Retinal pigment epithelial cell (primary cell): ENCODE measurements at places on chromosomes 1 and 21.

DNA sequence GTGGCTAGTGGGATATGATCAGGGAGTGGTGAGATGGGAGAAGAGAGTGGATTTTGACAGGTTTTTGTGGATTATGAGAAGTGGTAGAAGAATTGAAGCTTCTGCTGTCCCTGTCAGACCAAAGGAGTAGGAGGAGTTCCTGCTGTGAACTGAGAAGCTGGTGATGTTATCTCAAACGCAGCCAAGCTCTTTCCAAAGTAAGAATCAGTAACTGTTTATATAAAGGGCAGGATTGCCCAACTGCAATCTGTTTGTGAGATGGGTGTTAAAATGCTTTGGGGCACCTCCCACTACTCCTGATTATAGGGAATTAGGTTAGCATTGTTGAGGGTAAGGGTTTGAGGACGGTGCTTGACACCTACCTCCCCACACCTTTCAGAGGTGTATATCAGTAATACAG lies 60.5 kb upstream of the USP25 start:
- no peak for DNase-seq

DNA sequence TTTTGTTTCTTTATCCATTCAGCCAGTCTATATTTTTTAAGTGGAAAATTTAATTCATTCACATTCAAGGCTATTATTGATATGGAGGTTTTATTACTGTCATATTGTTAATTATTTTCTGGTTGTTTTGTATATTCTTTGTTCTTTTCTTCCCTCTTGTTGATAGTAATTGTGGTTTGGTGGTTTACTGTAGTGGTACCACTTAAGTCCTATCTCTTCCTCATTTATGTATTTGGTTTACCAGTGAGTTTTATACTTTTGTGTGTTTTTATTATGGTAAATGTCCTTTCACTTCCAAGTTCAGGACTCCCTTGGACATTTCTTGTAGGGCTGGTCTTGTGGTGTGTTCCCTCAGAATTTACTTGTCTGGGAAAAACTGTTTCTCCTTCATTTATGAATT lies 28.1 kb upstream of the PM20D1 start:
- no peak for DNase-seq

DNA sequence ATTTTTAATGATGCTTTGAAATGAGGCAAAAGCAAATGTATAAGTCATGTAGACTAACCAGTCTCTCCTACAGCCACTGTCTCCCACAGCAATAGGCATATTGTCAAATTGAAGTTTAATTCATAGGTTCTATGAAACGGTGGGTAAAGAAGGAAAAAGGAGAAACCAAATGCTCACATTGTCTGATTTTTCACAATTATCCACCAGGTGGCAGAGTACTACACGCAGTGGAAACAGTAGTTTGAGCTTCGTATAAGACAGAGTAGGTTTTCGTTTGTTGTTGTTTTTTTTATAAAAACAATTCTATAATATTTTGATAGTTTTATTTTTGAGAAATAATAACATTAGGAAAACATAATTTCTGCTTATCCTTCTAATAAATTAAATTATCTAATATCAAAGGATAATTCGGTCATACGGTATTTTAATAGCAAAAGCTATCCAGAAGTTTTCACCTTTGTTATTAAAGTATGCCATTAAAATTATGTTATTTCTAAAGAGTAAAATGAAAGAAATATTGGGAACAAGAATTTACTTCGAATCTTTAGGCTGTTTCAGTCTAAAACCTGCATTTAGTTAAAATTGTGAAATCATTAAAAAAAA lies 39.1 kb downstream of the TYW3 start:
- DNase-seq: peak; percentile 8

DNA sequence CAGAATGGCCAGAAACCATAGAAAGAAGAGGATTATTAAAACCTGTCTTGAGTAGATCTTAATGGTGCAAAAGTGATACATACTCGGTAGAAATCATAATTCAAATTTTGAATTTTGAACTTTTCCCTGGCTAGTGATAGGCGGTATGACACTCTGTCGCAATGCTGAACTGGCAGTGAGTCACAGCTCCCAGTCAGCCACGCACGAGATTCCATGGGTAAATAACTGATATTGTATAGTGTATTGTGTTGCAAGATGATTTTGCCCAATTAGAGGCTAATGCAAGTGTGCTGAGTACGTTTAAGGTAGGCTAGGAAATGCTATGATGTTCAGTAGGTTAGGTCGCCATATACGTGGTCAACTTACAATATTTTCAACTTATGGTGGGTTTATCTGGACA lies 207.0 kb downstream of the SIPA1L2 start:
- DNase-seq: no peak

DNA sequence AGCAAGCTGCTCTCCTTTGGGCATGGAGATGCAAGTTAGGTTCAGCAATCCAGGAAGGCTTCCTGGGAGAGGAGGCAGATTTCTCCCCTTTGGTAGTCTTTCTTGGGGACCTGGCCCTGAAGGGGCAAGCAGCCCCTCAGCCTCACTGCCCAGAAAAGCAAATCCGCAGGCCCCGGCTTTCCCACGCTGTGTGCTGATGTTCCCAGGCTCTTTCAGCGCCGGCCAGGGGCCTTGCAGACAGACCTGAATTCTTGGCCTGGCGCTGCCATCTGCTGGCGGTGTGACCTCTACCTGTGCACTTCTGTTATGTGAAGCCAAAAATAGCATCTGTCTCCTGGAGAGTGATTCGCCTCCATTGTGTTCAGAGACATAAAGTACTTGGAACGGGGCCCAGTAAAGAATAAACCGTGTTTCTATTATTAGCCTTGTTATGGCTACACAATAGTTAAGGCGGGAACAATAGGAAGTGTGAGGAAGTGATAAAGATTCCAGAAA lies 64.8 kb downstream of the ALPL start:
- peak; percentile 46 for DNase-seq

DNA sequence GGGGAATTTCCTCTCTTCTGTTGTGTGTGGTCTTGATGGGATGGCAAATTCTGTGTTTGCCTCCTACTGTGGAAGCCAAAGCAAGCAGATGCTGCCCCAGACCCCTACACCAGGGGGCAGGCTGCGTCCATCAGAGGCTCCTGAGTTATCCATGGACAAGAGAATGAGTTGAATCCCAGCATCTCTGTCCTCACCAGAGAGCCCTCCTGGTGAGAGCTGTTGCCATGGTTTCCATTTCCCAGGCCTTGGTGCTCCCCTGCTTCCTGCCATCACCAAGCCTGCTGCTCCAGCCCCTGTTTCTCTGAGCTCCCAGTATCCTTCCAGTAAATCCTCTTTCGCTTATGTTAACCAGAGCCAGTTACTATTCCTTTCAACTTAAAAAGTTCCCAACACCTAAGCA lies 20.4 kb upstream of the GNG12 start:
- no peak for DNase-seq
